ENCODE measurements at places on chromosomes 1 and 21. TPM values are rescaled to one million over a fixed set of nuclear protein-coding genes. Genes with fewer than 3 reads are reported as not detected.

VCAM1 gene
- not detected for total RNA-seq

PPFIA4 gene
- total RNA-seq, result 5.0 TPM

DNASE2B gene
- not detected for total RNA-seq

TXNIP gene
- 95.7 TPM for total RNA-seq

KLHL20 gene
- 11.5 TPM for total RNA-seq

LRRC38 gene
- total RNA-seq, result not detected
